Activated CD4-positive, alpha-beta T cell treated with anti-CD3 and anti-CD28 coated beads, Interleukin-2, amount 50 U/mL, for 16 hours (primary cell): ENCODE measurements at places on chromosomes 1 and 21.
A peak's percentile ranks its signal among the peaks of the same experiment; 100 is the strongest.

GRCh38 chr1:67436511-67437055, 6.4 kb upstream of the SERBP1 start:
- no peak for DNase-seq

DNA sequence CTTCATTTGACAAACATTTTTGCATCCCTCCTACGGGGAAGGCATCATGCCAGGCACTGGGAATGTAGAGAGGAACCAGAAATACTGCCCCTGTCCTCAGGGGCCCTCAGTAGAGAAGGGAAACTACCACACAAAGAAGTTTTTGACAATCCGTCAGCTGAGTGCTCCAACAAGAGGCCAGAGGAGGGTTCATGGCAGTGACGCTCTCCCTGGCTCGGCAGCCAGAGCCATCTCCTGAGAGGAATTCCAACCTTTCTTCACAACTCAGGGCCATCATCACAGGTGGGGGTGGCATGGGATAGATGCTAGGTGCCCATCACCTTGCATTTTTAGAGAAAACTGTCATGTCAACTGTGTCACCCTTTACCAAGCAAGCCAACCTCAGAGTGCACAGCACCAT, 154.1 kb downstream of the HIVEP3 start:
- no peak for DNase-seq

- no peak for DNase-seq
These were observed 620.2 kb downstream of the PLPP3 start for GRCh38 chr1:55959136-55959548.

DNA sequence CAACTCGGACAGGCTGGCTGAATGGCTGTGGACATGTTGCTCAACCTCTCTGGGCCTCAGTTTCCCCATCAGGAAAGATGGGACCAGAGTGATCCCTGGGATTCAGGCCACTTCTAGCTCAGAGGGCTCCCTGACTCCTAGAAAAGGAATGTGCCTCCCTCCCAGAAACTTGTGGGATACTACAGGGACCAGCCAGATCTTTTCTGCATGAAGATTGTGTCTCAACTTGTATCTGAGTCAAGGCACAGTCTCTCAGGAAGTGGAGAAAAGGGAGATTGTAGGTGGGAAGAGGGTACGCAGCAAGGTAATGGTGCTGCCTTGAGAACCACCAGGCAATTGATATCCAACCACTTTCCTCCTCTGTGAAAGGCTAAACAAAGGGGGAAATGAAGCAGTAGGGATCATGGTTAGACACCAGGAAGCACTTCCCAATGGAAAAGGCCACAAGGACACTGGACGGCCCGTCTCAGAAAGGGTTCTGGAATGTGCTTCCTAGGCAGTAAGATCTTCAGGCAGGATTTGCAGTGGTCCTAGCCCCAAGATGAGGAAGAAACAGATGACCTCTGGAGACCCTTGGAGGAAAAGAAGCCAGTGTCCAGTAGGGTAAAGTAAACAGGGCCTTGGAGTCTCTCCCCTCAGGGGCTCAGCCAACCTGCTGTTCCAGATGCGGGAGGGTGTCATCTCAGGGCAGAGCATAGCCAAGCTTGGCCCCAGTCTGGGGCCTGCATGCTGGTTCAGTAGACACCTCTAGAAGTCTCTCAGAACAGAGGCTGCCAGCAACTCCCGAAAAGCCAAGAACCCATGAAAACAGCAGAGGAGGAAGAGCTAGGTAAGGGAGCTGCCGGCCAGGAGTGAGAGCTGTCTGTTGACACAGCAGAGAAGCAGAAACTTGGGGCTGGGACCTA, 16.8 kb downstream of the IFFO2 start:
- no peak for DNase-seq

DNA sequence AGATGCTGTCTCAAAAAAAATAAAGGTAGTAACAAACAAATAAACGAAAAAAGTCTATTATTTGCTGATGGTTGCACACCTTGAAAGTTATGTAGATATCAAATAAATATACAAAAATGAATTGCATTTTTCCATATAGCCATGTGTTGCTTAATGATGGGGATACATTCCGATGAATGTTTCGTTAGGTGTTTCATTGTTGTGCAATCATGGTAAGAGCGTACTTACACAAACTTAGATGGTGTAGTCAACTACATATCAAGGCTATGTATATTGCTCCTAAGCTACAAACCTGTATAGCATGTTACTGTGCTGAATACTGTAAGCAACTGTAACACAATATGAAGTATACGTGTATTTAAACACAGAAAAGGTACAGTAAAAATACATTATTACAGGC, 34.4 kb downstream of the AHCTF1 start:
- no peak for DNase-seq

- DNase-seq, result no peak
These were observed 61.1 kb upstream of the SMYD2 start for GRCh38 chr1:214219902-214220301.

GRCh38 chr1:222097588-222097987, 355.7 kb upstream of the DUSP10 start:
- no peak for DNase-seq

DNA sequence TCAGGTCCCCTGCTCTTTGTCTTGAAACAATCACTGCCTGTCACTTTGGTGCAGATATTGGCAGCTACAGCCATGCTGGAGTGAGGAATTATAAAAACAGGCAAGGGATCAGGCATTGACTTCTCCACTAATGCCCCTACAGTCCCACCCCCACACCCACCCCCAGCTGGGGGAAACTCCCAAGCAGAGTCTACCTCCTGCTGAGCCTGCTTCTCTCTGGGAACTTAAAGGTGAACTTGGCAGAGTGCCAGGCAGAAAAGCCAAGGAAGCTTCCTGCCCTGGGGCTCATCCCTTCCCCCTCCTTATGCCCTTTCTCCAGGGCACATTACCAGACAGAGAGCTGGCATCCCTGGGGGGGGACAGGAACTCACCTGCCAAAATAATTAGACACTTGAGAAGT, 6.7 kb downstream of the NCMAP start:
- DNase-seq, result no peak

- DNase-seq, result no peak
These were observed 17.2 kb upstream of the C2CD2 start for GRCh38 chr21:41970751-41971653.

- DNase-seq, result no peak
These were observed 143.2 kb downstream of the MIS18A start for GRCh38 chr21:32135401-32136363.

DNA sequence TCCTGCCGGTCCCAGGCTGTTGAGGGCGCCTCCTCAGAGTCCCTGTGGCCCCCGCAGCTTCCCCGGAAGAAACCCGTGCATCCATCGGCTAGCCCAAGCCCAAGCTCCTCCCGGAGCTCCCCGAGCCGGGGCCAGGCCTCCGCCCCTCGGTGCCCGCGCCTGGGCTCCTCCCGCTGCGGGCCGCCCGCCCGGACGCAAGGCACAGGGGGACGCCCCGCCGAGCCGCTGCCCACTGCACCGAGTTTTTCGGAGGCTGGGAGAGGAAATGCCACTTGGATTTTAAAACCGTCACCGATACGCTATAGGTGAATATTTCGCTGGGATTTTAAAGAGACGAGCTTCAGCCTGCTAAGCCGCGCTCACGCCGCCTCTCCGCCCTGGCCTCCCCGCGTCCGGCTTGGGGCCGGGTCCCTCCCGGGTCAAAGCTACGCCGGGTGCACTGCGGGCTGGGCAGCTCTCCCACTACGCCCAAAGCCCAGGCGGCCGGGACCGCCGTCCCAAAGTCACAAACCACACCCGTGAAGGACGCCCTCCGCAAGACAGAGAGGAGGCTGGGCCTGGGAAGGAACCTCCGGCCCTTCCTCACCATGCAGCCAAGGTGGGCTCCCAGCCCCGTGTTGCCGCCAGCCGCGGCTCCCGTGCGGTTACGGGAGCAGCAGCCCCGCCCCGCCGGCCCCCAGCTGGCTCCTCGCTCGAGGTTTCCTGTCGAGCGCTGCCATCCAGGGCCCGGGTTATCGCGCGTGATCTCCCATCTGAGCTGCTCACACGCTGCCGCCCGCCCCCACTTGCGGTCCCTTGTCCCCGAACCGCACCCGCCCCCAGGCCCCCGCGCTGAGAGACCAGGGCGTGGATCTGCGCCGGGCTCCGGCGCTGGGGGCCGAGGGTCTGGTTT, 63.2 kb downstream of the CD247 start:
- DNase-seq, result peak; percentile 81

DNA sequence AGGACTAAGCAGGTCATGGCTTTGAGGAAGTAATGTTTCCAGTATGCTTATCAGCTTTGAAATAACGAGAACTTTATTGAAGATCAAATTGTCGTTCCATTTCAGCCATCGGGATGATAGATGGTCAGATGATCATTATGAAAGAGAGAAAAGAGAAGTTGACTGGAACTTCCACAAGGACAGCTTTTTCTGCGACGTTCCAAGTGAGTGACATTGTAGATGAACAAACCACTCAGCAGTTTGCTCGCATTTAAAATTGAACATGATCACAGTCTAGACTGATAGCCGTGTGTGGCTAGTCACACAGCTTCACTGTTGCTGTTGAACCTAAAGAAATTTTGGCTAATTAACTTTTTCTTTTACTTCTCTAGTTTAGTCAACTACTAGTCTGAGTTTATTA, 151.1 kb downstream of the TLR5 start:
- DNase-seq, result no peak

DNA sequence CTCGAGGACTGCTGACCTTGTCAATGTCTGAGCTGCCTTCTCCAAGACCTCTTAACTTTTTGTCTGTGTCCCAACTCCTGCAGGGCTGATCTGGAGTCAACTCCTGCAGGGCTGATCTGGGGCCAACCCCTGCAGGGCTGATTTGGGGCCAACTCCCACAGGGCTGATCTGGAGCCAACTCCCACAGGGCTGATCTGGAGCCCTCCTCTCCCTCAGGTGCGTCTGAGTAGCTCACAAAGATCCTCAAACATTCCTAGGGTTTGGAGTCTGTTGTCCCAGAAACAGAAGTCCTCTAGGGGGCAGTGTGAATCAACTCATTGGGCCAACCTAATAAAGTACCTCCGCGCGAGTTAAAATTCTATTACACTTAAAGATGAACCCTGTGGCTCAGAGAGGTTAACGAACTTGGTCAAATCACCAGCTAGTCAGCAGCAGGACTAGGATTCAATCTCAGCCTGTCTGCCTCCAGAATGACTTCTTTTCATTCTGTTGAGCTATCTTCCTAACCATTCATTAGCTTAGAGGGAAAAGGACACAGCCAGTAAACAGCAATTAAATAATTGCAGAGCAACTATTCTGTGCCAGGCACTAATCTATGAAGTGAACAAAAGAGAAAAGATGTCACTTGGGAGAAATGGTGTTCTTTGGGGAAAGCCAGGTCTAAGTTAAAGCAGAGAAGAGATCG, 17.2 kb upstream of the RLF start:
- DNase-seq, result peak; percentile 71

GRCh38 chr21:39173716-39174680, 9.3 kb downstream of the PSMG1 start:
- no peak for DNase-seq

- DNase-seq, result no peak
These were observed 65.8 kb downstream of the MEGF6 start for GRCh38 chr1:3545363-3546047.

- DNase-seq, result peak; percentile 3
These were observed 325.0 kb upstream of the ESRRG start for GRCh38 chr1:217048104-217048707.

- no peak for DNase-seq
These were observed 91.6 kb downstream of the DNAH14 start for GRCh38 chr1:225021037-225021436.

GRCh38 chr21:18772404-18772803, 368.8 kb upstream of the TMPRSS15 start:
- DNase-seq, result no peak

GRCh38 chr1:86416343-86416742, 7.6 kb upstream of the CLCA2 start:
- no peak for DNase-seq

GRCh38 chr1:78678324-78678723, 28.7 kb downstream of the IFI44 start:
- DNase-seq, result peak; percentile 16

- DNase-seq, result no peak
These were observed 58.1 kb upstream of the ADAMTS5 start for GRCh38 chr21:27024971-27025370.

- DNase-seq, result peak; percentile 39
These were observed 89.8 kb downstream of the SMYD3 start for GRCh38 chr1:246417152-246417812.

DNA sequence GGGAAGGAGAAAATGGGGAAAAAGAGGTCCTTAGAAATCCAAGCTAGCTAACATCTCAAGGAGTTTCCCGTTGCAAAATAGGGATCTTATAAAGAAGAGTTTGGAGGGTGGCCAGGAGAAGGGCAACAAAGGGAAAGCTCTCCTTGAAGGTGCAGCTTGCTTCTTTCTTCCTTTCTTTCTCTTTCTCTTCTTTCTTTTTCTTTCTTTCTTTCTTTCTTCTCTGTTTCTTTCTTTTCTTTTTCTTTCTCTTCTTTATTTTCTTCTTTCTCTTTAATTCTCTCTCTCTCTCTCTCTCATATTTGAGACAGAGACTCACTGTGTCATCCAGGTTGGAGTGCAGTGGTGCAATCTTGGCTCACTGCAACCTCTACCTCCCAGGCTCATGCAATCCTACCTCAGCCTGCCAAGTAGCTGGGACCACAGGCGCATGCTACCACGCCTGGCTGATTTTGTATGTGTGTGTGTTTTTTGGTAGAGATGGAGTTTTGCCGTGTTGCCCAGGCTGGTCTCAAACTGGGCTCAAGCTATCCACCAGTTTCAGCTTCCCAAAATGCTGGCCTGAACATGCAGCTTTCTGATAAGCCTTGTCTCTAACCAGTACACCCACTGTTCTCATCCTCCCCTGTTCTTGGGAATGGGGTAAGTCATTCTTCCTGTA, 44.4 kb downstream of the RNF11 start:
- DNase-seq, result no peak

DNA sequence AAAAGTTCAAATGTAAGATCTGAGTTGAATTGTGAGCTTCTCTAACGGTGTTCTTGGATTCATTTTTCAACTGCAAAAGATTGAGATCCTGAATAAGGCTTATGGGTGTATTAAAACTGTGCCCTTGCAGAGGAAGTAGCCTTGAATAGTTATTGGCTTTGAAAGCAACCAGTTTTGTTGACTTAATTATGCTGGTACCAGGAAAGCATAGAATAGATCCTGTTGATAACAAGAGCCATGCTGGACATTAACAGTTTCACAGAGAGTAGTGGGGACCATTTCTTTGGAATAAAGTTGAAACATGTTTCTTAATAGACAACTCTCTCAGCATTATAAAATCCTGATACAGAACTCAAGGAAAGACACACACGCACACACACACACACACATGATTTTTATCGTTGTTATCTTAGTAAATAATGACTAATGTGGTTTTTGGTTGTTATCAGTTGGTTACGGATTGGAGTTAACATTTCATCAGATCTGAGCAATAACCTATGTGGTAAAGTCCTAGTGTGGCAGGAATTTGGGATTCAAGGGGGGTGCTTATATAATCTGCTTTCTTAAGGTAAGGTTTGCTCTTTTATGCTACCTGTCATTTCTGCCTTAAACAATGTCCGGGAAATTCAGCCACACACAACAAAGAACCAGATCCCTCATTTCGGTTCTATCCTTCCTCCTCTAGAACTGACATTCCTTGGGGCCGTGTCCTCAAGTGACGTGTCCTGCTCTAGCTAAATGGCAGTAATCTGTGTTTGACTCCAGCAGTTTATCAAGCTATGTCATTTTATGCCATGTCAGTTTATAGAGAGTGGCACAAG, 330.9 kb downstream of the CHRM3 start:
- DNase-seq, result peak; percentile 55
